ENCODE measurements at places on chromosomes 3 and 15.

GRCh38 chr3:129793942-129794310 lies 99.6 kb downstream of the TMCC1 start:
- no peak for DNase-seq

DNA sequence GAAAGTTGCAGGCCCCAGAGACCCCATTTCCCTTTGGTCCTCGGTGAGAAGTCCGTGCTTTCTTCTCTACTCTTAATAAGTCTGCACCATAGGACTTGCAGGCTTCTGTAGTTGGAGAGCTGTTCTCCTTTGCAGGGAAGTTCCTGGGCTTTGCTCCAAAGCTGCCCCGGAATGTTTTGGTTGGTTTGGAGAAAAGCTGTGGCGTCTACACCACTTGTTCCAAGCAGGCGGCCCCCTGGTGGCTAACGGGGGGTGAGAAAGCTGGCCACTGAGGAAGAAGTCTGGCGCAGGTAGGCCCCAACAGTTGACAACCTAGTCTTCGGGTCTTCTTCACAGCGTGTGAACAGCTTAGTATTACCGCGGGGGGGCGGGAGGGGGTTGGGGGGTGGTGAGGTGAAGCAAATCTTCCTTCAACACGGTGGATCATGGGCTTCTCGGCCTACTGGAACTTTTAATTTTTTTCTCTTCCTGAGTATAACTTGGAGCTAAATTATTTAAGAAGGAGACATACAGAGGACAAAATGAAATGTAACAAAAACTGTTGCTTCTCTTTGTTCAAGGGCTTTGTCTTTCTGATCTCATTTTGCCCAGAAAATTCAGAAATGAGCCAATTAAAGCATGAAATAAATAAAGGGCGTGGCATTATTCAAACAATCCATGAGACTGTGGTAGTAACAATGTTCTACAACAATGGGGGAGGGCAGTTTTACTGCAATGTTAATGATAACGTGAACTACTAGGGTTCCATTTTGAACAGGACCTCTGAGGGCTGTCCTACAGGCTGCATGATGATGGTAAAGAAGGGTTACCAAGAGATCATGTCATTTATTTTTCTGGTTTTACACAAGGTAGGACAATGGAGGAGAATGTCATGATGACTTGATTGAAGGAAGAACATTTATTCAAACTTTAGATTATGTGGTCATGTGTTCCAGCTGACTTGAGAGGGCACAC lies 2.2 kb upstream of the THRB start:
- peak; percentile 89 for DNase-seq

DNA sequence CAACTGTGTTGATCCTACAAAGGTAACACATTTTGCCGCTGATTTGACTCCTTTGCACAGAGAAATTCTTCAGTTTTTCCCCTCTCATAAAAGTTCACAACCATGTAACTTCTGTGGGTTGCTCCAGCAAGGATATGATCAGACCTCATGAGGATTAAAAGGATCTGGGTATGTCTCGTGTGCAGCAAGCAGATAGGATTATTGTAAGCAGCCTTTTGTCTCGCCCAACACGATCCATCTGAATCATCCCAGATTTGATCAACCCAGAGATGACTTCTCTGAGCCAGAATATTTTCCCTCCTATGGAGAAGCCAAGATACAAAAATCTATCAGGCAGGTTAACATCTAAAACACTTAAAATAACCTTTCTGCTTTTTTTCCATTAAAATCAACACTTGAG lies 12.8 kb upstream of the BNIP2 start:
- no peak for DNase-seq

DNA sequence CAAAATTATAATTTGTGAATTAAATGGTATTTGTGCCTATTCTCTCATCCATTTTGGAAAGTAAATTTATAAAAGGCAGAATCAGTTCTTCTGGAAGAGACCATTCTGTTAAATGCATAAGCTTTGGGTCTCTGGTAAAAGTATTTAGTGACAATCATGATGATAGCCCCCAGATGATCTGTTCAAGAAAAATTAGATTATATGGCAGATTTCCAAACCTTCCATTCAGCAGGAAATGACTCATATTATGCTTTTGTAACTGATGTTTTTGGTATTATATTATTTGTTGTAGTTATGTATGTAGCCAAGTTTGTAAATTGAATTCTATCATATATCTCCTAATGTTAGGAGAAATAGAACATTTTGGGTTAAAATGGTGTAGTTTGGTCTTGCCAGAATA lies 340.8 kb upstream of the DPH6 start:
- DNase-seq, result peak; percentile 24

GRCh38 chr3:123050666-123051065 lies 16.2 kb upstream of the PDIA5 start:
- DNase-seq, result no peak

DNA sequence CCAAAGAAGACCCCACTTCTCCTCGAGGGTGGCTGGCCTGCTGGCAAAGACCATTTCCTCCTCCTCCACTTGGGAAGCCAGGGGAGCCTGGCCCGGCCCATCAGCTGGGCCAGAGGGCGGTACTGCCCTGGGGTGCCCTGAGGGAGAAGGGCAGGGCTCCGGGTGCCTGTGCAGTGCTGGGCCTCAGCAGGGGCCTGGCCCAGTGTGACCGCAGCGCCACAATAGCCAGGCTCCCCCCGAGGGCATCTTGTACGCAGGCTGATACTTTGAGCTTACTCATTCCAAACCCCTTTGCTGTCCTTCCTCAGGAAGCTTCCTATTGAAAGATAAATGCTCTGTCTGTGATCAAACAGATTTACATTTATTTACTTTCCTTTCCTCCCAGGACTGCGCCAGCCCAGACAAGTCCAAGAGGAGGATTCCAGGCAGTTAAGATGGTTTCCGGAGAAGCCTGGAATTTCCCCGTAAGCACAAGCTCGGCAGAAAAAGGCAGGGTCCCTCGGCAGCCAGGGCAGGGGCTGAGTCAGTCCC lies 240.1 kb downstream of the XXYLT1 start:
- peak; percentile 67 for DNase-seq

DNA sequence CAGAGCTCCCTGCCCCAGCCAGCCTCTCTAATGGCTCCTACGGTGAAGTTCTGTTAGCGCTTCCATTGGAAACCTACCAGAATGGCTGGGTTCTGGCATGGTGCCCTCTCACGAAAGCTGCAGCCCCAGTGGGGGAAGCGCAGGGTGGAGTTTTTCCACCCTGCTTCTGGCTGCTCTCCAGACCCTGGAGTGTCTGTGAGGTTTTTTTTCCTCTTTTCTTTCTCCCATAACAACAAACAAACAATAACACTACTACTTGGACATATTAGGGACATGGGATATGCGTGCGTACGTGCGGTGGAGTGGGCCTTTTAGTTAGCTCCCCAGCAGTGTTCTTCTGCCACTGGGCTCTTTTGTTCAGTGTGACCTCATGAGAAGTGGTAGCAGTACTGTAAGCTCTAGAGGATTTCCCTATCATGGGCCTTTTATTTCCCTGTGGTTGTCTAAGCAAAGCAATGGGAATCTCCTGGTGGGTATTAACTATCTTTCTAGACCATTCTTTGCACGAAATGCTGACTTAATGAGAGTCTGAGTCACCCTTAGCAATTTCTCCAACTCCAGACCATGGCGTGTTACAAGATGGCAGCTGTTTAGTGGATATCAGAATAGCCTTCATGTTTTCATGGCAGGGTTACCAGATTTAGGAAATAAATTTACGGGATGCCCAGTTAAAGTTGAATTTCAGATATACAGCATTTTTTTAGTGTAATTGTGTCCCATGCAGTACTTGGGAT lies 161.9 kb downstream of the FNDC3B start:
- DNase-seq, result peak; percentile 96

Measured in astrocyte of the spinal cord (primary cell).